ENCODE measurements at places on chromosomes 5 and 9. TPM values are rescaled to one million over a fixed set of nuclear protein-coding genes. Genes with fewer than 3 reads are reported as not detected.

GRCh38 chr9:5879419-5880181 is 11.1 kb upstream of the MLANA start:
- no peak for DNase-seq

- no peak for DNase-seq
Measured at GRCh38 chr5:141692919-141693725, 11.1 kb upstream of the ARAP3 start.

The PCDHGA7 gene
- 7.0 TPM for total RNA-seq

GRCh38 chr9:105007143-105007542 is 79.2 kb upstream of the ABCA1 start:
- DNase-seq, result no peak

The C9 gene
- not detected for total RNA-seq

The RGS14 gene
- 2.0 TPM for total RNA-seq

DNA sequence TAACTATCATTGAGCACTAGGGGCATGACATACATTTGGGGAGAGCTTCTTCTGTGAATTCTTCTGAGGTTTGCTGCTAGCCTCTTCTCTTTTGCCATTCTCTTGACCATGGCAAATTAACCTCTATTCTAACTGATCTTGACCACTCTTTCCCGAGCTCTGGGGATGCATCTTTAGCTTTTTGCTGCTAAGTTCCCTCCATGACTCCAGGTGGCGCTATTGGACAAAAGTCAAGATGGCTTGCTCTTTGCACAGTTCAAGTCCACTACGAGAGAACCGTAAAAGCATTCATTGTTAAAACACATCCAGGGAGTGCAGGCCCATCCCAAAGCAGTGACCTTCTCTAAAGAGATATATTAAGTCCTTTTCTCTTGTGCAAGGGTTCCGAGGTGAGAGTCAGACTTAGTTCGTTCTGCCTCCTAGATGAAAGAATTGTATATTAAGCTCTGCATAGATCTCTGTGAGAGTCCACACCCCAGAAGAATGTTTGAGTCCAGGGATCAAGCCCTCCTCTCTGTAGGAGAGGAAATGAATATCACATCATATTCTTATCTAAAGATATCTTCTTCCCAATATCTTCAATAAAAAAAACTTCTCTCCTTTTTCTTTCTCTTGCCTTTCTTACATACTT is 1152.9 kb upstream of the CDH6 start:
- no peak for DNase-seq

Measured in left ventricle myocardium superior (tissue), 1 donor.